ENCODE measurements at places on chromosomes 3 and 15.

DNA sequence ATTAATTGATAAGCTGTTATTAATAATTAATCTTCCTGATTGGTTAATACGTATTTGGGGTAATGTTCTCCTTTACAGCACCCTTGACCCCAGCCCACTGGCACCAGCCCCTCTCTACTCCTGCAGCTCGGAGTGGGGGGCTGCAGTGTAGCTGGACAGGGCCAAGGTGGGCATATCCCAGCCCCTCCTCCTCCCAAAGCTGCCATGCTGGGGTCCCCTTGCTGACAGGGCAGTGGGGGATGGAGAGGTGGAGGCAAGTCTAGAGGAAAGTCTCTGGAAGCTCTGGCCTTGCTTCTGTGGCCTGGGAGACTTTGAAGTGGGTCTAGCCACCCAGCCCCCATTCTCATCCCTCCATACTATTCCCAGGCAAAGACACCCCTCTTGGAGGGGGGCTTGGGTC is 35.8 kb downstream of the HCN4 start:
- no peak for DNase-seq

DNA sequence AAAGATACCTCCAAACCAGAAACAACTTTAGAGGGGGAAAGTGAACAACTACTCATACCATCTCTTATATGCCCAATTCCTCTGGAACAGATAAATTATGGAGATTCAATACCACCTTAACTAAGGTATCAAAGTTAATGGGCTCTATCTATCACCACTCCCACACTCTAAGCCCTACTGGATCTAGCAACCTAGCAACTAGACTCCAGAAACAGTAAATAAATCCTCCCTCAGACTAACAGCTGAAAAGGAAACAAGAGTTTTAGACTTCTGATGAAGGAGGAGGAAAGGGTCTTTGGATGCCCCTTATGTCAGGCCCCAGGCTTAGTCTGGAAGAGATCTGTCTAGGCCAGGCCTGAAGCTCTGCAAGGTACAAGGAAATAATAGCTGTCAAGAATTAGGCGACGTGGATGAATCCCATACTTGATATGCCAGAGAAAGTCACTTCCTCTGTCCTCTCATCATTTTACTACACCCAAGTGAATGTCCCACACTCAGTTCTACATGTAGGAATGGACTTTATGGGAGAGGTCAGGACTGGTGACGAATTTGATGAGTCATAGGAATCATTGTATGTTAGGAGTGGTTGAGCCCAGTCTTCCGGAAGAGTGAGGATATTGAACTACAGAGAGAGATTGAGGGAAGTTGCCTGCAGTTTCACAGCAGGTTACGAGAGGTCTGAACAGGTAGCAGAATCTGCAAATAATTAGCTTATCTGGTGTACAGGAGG is 113.8 kb downstream of the AKAP13 start:
- DNase-seq = no peak

- no peak for DNase-seq
Observed at GRCh38 chr3:170278627-170279026, 56.4 kb downstream of the PRKCI start.

DNA sequence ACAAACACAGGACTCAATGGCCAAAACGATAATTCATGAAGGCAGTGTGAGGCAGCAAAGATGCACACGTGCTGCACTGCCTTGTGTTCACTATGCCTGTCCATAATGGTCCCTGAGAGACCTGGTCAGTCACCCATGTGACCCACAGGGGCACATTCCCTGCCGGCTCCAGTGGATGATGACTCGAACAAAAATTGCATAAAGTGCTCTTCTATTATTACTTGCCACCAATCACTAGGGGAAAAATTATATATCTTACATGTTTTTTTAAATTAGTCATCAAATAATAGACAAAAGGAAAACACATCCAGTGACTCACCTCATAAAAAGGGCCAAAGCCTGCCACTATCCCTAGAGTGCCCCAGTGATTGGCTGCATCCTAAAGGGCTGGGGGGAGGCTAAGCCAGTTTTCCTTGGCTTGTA is 47.5 kb downstream of the UBP1 start:
- no peak for DNase-seq

- DNase-seq = no peak
Observed at GRCh38 chr15:78564743-78565096, 600 bp upstream of the CHRNA5 start.

DNA sequence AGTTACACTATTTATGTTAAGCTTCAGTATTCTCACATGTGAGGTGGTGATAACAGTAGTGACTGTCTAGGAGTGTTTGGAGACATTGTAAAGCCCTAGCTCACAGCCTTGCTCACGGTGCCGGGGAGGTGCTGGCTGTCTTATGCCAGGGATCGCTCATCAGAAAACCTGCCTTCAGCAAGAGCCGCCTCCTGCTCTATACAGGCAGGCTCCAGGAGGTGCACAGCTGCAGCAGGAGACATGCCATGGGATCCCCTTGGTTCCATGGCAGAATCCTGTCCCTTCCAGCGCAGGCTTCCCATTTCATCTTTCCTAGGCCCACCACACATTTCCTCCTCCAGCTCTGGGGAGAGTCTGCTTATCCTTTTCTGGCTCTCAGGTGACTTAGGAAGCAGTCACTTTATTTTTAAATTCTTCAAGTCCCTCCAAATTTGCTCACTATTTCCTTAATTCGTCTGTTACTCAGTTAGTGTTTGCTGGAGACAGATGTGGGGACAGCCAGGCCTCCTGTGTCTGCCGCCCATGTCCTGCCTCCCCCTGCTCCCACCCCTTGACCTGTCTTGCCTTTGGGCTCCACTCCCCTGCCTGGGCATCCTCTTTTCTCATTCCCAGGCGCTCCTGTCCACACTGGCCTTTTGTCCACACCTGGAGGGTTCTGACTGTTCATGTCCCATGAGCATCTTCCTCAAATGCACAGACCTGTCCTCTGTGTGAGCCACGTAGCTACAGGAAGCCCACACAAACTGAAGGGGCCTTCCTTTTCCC is 31.7 kb downstream of the SLCO2A1 start:
- DNase-seq = no peak

GRCh38 chr3:55252921-55253320 is 234.2 kb downstream of the WNT5A start:
- no peak for DNase-seq

- no peak for DNase-seq
Observed at GRCh38 chr3:131193641-131194238, 167.1 kb downstream of the NEK11 start.

All from MM.1S (cell line).